Eye (tissue), 1 donor: ENCODE measurements at places on chromosomes 1 and 21.

- DNase-seq = no peak
Measured at GRCh38 chr1:41683681-41684500, 199.4 kb upstream of the EDN2 start.

DNA sequence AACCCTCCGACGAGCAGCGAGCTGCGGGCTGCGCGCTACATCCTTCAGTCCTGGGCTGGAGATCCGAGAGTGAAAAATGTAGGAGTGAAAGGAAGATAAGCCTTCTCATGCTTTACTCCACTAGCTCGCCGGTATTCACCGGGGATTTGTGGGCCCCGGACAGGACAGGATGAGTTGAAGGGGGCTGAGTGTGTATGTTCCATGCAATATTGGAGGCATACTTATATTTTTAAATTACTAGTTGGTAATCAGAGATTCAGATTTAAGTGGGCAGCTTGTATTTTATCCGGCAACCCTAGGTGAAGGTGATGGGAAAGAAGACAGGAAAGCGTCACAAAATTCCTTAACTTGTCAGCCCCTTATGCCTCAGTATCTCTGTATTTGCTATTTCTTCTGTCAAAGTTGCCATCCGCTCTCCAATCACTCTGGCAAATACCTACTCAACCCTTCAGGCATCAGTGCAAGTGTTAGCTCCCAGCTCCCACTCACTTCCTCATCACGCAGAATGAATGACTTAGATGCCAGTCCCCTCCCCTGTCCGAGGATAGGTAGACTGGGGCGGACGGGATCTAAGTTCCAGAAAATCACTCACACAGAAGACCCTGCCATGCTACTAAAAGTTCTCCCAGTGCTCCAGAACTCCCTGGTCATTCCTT is 503 bp upstream of the PIGM start:
- no peak for DNase-seq

DNA sequence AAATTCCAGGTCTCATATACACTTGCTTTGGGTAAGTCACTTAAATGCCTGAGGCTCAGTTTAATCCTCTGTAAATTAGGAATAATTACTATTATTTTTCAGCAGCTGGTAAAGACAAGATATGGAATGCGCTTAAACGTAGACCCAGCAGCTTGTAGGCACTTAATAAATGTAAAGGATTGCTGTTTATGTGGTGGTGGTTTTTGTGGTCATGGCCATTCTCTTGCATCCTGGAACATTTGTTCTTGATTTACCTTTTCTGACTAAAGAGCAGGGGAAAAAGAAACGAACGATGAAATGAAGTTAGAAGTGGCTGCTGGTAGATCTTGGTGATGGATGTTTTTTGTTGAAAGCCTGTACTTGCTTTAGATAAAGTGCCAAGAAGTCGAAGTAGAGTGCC is 195.0 kb upstream of the FOXD3 start:
- no peak for DNase-seq

- DNase-seq = peak; percentile 88
Measured at GRCh38 chr1:166166698-166167571, at the start of gene FAM78B. FAM78B (minus strand) TSS chr1:166167001; CDS start chr1:166166248, 753 bp downstream.

DNA sequence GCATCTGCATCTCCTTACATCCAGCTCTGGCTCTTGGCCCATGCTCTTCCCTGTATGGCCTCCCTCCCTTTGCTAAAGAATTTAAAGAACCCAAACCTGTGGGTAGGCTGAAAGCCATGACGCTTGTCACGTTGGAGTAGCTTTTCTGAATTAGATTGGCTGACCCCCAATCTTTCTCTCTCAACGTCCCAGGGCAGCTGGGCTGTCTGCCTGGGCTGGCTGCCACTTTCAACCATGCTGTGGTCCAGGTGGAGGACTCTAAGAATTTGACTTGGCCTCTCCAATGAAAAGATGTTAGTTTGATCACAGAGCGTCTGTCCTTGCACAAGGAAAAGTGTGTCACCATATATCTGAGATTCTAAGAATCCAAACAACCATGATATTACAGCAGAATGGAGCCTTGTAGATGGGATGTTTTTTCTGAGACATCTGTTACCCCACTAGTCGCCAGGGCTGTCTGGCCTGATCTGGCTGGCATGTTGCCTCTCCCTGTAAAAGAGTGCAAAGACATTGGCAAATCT is 6.5 kb upstream of the IGSF3 start:
- DNase-seq = peak; percentile 77

GRCh38 chr1:192592981-192593708 is 17.6 kb downstream of the RGS1 start:
- DNase-seq = no peak

DNA sequence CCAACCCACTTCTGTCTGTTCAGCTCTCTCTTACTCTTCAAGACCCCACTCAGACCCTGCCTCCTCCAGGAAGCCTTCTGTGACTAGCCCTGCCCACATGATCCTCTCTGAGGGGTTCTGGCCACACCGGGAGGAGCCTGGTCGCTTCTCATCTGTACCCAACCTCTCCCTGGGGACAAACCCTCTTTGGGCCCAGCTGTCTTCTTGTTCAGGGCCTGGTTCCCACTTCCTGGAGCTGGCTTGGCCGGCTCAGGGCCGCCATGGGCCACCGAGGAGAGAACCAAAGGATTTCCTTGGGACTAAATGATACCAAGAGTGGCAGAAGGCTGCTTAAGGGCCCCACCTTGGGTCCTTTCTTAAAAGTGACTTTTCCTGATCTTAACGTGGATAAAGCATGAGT is 124.7 kb upstream of the ZBTB40 start:
- DNase-seq = no peak

- DNase-seq = no peak
Measured at GRCh38 chr21:45427331-45428271, 22.6 kb downstream of the COL18A1 start.

GRCh38 chr1:227944931-227945890 is 2.5 kb downstream of the WNT9A start:
- DNase-seq = peak; percentile 37

DNA sequence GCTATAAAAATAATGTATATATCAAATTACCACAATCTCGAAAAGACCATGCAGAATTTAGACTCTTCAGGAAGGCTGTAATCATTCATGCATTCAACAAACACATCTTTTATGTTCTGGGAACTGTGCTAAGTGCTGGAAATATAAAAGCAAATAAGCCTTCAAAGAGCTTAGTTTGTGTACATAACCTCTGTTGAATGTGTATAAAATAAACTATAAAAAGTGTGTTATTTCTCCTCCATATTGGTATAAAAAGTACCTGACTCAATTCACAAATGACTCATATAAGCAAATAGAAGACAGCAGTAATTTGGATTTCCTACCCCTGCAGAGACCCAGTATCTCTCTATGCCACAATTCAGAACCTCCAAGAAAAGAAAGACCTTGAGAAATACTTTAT is 36.8 kb downstream of the RAB3GAP2 start:
- DNase-seq = no peak

- DNase-seq = no peak
Measured at GRCh38 chr1:246946366-246946765, 14.6 kb upstream of the AHCTF1 start.

DNA sequence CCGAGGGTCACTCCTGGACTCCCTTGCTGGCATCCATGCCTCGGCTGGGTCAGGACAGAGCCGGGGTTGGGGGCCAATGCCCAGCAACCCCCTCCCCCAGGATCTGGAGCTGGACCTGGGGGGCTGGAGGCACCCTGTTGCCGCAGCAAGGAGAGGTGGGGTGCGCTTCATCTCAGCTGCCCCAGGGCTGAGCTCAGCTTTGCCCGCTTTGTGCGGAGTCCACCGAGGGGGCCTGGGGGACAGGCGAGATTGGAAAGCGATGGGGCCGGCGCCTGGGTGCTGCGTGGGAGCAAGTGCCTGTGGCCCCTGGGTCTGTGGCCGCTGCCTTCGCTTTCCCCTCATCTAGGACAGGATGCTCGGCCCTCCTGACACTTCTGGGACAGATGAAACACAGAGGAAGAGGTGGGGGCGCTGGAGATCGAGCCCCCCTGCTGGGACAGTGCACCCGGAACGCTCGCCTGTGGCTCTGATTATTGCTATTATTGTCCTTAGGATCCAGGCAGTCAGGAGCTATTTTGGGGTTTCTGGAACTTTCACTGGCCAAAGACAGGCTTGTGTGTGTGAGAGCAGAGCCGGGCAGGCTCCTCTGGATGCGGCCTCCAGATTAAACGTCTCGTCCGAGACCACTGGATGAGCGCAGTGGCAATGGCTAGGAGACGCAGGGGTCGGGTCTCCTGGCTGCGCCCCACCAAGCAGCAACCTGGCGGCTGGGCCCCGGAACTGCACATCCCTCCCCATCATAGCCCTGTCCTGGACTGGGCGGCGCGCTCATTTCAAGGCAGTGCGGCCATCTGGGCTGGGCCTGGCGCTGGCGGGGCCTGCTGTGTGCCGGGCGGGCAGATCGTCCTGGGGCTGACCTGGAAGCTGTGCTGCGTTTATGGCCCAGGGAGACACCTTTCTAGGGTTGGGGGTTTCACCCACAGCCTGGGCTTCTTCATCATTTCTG is 13.8 kb downstream of the PRDM16 start:
- DNase-seq = no peak

- peak; percentile 90 for DNase-seq
Measured at GRCh38 chr1:2044510-2045319, 5.5 kb upstream of the PRKCZ start.

- DNase-seq = peak; percentile 42
Measured at GRCh38 chr21:37087188-37087587, 14.1 kb downstream of the TTC3 start.

DNA sequence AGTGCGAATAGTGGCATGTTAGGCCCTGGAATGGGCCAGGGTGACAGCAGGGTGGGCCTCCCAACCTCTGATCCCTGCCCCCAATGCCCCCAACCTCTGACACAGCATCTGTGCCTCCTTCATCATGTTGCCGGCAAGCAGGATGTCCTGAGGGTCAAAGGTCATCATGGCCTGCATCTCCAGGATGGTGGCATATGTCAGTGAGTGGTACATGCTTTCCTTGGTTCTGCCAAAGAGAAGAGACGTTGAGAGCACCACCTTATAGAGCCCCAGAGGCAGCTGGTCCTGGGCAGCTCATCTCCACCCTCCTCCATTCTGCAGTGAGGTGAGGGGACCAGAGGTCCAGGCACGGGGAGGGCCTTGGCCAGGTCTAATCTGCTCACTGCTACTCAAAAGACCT is 17.6 kb downstream of the TTC39A start:
- no peak for DNase-seq

DNA sequence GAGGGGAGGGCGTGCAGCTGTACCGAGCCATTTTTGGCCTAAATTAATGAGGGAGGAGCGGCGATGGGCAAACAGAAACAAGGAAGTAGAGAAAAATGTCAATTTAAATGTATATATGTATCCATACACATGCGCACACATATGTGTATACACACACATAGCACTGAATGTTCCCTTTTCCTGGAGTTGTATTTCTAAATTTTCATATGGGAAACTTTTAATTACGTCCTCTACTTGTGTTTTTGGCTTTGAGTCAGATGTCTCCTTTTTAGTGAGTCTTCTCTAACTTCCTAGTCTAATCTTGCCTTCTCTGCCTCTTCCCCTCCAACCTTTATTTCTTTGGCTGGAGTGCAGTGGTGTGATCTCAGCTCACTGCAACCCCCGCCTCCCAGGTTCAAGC is 15.4 kb upstream of the CYYR1 start:
- DNase-seq = no peak

DNA sequence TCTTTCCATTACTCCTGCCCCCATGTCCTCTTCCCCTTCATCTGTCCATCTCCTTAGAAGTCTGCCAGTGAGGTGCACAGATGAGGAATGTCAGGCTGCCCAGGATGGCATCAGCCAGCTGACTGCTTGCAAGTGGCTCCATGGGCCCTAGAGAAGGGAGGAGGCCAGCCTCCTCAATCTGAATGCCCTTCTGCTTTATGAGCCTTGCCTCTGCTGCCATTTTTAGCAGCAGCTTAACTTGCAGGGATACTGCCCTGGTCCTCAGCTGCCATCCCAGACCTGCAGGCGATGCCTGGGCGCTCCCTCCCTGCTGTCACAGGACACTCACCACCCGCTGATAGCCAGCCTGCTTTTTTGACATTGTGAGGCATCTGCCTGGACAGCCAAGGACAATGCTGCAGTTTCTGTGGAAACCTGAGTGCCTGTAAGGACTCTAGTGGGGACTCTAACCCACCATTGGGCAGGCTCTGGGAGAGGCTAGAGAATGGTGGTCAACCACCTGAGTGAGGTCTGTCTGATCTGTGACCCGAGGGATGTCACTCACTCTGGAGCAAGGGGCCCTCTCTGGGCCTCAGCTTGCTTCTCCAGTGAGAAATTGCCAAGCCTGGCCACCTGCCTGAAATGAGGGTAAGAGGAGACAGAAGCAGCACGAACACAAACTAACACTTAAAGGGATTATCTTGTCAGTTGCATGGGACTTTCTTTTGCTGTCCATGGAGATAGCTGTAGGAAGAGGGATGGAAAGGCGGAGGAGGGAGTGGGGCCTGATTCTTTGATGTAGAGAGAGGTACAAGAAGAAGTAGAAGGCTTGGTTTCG is 185.0 kb downstream of the MIS18A start:
- no peak for DNase-seq

DNA sequence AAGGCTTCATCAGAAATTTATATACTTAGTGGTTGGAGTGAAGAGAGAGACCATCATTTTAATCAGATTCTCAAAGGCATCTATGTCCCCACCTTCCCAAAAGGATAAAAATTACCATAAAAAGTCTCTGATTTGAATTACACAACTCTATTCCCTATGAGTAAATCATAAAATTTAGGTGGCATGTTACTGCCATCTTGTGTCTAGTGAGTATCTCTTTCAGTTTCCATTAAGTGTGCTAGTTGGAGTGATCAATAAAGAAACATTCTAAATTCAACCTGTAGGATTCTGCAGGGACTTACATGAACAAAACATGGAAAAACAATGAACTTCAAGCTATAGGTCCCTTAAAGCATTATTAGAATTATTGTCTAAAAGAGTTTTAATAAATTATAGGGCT is 655.4 kb downstream of the LTN1 start:
- DNase-seq = peak; percentile 70

DNA sequence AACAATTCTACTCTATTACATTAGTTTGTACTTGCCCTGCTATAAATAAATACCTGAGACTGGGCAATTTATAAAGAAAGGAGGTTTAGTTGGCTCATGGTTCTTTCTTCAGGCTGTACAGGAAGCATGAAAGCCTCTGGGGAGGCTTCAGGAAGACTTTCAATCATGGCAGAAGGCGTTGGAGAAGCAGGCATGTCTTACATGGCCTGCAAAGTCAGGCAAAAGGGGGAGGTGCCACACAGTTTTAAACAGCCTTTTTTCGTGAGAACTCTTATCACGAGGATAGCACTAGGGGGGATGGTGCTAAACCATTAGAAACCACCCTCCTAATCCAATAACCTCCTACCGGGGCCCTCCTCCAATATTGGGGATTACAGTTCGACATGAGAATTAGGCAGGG is 102.9 kb downstream of the DYRK1A start:
- no peak for DNase-seq

- DNase-seq = no peak
Measured at GRCh38 chr21:34187935-34188334, 114.6 kb downstream of the MRPS6 start.

DNA sequence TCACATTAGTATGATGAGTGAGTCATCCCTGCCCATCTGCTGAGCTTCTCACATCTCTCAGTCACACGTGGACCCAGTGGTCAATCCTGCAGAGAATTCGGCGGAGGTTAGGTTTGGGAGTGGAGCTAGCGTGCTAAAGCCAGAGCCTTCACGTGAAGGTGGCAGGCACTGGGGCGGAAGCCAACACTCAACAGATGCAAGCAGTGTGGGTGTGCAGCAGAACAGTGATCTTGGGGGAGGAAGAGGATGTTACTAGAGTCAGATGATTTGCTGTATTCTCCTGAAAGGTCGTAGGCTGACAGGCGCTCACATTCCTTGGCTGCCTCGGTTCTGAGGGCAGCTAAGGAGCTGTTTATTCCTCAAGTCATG is 6.7 kb downstream of the C1orf115 start:
- DNase-seq = no peak
